ENCODE measurements at places on chromosomes 6 and 20.

- DNase-seq: no peak
These were observed 18.3 kb downstream of the CDC40 start for GRCh38 chr6:110198561-110198960.

DNA sequence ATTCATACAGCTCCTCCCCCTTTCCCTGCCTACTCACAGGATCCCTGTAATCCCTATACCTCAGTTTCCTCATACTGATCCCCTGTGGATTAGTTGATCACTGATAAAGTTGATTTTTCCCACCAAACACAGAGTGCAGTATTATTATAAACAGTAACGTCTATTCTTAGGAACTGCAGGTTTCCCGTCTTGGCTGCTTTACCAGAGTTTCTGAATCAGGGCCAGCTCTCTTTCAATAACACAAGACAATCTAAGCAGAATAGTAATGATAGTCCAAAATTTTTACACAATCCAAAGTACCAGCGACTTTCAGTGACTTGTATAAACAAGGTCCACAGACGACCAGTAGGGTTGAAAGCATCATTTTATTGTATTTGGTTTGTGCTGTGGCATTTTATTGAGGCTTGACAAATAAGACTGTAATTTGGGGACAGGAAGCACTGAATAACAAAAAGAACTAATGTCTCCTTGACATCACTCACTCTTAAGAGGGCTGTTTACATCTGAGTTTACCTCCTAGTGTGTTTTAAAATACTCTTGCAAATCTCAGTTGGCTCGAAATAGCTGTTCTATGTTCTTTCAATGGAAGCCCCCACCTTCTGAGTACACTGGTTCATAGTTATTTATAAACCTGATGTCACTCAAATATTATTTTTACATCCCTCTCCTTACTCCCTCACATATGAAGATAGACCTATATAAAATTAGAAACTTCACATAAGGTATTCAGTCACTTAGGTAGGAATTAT, 6.1 kb upstream of the JARID2 start:
- no peak for DNase-seq

DNA sequence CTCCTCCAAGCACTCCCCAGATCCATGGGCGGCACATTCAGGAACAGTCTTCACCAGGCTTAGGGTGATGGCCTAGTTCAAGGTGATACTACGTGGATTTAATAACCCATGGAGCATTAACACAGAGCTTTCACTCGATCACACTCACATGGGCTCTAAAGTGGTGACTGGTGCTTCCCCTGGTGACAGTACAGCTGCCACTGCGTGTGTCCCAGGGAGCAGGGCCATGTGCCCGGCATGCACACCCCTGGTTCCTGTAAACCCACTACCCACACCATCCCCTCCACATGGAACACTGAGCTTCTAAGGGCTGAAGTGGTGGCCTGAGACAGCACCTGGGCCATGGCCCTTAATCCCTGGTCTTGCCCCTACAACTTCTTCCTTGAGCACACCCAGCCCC, 27.8 kb upstream of the APMAP start:
- DNase-seq: no peak

- DNase-seq: no peak
These were observed 249.2 kb upstream of the PRDM1 start for GRCh38 chr6:105836889-105837288.

GRCh38 chr20:45833883-45834796, 541 bp downstream of the SNX21 start:
- peak; percentile 37 for DNase-seq

GRCh38 chr6:124978451-124979293, 16.4 kb downstream of the RNF217 start:
- DNase-seq: no peak

DNA sequence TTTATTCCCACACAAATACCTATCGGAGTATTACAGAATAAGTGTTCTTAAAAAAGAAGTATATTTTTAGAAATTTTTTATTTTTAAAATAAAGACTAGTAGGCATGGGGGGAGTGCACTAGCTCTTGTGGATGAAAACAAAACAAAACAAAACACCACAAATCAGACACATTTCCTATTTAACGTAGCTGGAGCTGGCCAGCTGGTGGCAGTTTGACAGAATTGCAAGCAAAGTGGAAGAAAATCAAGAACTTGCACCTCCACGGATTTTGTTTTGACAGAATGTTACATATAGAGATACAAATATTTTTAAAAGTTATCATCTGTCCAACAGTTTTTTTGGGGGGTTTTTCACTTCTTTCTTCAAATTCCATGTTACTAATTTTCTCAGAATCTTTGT, 63.6 kb upstream of the SNRPB2 start:
- no peak for DNase-seq

DNA sequence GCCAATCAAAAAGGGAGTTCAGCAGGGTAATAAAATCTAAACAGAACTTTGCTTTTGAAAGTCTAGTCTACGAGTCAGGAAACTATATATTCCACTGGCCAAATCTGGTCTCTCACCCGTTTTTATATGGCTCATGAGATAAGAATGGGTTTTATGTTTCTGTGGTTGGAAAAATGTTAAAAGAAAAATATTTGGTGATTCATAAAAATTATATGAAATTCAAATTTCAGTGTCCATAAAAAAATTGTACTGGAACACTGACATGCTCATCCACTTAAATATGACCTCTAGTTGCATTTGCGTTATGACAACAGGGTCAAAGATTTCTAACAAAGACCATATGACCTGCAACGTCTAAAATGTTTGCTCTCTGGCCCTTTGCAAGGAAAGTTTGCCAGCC, 22.3 kb upstream of the LAMP5 start:
- no peak for DNase-seq

- no peak for DNase-seq
These were observed 1.4 kb downstream of the C6orf132 start for GRCh38 chr6:42140756-42141602.

DNA sequence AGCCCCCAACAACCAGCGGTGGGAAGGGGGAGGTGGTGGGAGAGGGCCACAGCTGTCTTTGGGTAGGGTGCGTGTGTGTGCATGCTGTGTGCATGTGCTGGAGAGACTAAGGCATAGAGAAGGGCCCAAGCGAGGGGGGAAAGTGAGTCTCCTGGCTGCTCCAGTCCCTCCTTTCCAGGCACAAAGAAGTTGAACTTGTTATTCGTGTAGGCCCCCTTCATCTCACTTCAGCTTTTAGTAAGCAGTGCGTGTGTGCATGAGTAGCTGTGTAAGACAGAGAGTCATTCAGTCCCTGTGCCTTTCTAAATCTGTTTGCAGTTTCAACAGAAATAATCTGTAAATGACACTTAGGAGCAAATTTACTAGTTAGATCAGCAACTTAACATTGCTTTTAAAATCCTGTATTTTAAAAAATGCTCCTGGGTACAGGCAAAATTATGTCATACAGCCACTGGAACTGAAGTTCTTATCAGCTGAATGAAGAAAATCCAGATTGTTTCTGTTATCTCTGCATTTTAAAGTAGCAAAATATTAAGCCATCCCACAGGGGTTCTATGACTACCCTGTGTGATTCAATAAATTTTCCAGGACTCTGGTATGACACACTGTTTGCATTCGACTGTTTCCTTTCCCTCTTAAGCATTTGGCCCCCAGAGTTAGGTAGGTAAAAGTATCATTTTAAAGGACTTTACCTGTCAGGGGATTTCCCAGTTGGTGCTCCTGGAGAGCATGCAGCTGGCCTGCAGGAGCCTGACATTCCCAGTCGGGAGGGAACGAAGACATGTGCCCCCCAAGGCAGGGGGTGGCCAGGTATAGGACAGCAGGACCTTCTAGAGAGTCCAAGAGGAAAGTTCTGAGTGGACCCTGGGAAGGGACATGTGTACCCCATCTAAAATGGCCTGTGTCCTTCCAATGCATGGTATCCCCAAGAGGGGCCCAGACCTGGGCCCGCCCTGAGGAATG, 39.0 kb downstream of the MTRES1 start:
- DNase-seq: no peak

GRCh38 chr6:15247500-15248450, 1.9 kb downstream of the JARID2 start:
- peak; percentile 31 for DNase-seq

GRCh38 chr6:148565930-148566663, 180.7 kb upstream of the UST start:
- DNase-seq: no peak

DNA sequence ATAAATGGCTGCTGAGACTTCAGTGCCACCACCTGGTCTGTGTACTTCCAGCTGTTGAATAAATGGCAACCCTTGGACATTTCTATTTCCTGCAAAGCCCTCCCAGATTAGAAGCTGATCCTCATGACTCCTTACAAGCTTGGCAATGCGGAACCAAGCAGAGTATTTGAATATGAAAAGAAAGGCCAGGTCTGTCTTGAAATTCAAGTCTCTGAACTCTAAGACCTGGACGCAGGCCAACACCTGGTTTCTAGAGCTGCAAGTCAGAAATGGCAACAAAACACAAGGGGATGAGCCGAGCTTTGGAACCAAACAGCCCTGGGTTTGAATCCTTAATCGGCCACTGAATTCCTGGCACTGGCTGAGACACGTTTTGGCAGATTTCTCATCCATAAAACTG, 353.4 kb downstream of the PTPRT start:
- DNase-seq: no peak
